Stimulated activated CD4-positive, alpha-beta T cell treated with anti-CD3 and anti-CD28 coated beads, TNF-alpha, amount 100 ng/mL, for 1 hour (primary cell): ENCODE measurements at places on chromosomes 1 and 21.

GRCh38 chr1:235375919-235376605 is 8.8 kb downstream of the TBCE start:
- DNase-seq = no peak

DNA sequence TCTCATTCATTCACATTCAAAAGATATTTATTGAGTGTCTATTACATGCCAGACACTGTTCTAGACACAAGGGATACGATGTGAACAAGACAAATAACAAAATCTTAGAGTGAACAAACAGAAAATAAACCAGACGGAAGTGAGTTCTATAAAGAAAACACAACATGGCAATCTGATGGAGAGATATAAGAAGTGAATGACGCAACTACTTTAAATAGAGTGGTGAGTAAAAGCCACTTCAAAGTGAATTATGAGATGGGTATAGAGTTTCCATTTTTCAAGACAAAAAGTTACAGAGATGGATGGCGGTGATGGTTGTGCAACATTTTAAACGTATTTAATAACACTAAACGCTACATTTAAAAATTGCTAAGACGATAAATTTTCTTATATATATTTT is 75.4 kb downstream of the CEP170 start:
- no peak for DNase-seq

GRCh38 chr1:56132520-56132919 is 446.8 kb downstream of the PLPP3 start:
- DNase-seq = no peak

GRCh38 chr1:11772458-11772857 is 10.5 kb downstream of the C1orf167 start:
- DNase-seq = no peak

- DNase-seq = no peak
Measured at GRCh38 chr1:44775930-44776729, 790 bp downstream of the RPS8 start.

- no peak for DNase-seq
Measured at GRCh38 chr21:41764558-41765419, 2.1 kb downstream of the RIPK4 start.

DNA sequence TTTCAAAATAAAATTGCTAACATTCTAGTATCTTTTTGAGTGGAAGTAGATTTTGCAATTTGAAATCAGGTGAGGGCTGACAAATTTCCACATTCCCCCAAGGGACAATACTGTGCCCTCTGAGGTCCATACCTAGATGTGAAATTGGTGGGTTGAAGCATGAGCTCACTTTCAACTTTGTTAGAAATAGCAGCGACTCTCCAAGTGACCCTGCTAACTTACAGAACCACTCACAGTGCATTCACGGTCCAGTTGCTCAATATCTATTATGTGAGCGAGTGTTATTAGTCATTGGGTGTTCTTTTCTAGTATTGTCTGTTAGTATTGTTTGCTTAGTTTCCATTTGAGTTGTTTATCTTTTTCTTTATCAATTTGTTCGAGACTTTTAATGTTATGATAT is 53.6 kb upstream of the ASB17 start:
- DNase-seq = no peak

- no peak for DNase-seq
Measured at GRCh38 chr1:67674260-67675011, 10.6 kb upstream of the GADD45A start.

- no peak for DNase-seq
Measured at GRCh38 chr1:156001662-156002171, 19.0 kb downstream of the SSR2 start.
